NCI-H446 (cell line): ENCODE measurements at places on chromosomes 6 and 20.

DNA sequence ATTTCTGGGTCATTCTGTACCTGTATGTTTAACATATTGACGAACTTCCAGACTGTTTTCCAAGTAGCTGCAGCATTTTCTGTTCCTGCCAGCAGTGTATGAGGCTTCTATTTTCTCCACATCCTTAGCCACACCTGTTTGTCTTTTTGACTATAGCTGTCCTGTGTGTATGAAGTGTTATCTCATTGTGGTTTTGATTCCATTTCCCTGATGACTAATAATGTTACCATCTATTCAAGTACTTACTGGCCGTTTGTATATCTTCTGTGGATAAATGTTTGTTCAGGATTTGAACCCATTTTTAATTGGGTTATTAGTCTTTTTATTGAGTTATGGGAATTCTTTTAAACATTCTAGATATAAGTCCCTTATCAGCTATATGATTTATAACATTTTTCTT is 95.2 kb downstream of the JAG1 start:
- DNase-seq, result no peak

- no peak for DNase-seq
These were observed 59.9 kb upstream of the TINAG start for GRCh38 chr6:54248319-54248718.

DNA sequence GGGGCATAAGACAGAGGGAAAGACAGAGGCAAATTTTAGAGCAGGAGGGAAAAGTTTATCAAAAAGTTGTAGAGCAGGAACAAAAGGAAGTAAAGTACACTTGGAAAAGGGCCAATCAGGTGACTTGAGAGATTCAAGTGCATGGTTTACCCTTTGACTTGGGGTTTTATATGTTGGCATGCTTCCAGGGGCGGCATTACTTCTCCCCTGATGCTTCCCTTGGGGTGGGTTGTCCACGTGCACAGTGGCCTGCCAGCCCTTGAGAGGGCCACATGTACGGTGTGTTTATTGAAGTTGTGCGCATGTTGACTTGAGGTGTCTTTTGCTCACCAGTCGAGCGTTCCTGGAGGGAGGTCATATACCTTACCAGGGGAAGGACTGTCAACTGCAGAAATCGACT is 259.5 kb upstream of the JARID2 start:
- DNase-seq, result no peak

DNA sequence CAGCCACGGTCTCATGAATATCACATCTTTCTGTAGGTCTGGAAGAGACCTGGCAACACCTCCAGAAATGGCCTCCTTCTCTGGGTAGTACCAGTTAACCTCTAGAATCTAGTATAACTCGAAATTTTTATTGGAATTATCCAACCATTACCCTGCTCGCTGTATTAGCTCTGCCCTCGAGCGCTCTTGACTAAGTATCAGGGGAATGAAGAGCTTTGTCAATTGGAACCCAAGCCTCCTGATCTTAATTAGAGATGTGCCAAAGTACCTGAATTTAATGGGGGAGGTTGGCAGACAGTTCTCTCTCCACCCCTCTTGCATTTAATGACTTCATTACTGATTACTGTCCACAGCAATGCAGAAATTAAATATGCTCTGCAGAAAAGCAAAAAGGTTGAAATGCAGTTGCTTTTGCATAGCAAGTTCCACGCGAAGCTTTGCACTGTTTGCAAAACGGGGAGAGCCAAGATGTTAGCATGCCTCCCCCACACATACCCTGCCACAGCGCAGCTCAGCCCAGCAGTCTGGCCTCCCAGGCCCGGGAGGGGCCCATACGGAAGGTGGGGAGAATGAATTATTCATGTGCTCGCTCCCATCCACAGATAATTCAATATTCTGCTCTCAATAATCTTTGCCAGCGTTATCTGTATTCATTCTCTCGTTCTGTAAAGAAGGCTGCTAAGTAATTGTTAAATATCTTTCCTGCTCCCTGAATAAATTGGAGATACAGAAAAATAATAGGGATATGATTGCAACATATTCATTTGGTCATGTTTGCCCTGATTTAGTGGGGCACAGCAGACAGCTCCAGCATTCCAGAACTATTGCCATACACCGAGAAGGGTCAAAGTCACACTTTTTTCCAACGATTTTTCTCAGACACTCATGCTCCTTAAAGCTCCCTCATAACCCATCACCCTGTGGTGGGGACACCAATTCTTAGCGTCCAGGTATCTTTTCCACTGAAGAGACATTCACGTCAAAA is 305.8 kb downstream of the CDH26 start:
- DNase-seq, result no peak

DNA sequence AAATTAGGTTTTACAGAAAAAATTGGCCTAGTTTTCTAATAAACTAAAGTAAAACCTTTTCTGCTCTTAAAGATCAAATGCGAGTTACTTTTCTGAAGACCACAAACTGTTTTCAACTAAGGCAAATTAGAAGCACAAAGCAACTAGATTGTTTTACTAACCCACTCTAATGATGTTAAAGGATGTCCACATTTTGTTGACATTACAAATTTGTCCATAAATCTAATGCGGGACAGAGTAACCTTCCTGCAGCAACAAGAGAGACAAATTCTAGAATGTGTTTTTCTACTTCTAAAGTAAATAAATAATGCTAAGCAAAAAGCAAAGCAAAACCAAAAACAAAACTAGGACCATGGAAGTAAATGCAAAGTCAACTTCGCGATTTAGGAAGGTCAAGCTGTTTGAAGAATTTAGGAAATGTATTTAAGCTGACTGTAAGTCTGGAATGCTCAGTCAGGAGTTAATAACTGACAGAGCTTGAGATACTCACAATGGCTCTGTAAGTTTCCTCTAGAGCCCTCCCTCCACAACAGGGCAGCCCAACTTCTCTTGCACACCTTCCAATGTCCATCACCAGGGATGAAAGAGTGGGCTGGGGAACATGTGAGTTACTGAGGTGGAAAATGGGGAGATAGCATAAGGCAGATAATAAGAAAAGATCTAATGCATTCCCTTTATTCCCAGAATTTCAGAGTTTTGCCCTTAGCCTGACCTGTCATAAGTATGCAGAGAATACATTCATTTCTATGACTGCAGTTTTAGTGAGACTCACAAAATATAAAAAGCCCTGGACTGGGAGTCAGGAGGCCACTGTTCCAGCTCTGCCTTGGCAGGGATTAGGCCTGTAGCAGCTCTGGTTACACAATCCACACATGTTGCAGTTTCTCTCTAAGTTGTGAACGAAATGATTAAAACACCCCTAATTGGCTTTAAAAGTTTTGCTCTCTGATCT is 158.8 kb downstream of the FOXA2 start:
- DNase-seq, result no peak

DNA sequence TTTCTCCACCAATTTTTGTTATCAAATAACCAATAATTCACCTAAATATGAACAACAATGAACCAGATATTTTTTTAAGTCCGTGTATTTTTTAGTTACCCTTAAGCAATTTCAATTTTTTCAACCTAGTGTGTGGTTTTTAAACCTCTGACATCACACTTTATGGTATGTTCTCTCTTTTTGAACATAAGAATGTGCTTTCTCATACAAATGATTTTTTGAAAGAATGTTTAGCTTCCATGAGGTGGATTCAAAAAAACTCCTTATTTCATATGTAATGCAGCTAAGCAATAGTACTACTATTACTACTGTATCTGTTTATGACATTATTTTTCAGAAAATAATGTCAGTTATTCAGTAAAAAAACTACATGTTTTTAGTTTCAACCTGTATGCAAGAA is 19.4 kb upstream of the MEI4 start:
- no peak for DNase-seq

DNA sequence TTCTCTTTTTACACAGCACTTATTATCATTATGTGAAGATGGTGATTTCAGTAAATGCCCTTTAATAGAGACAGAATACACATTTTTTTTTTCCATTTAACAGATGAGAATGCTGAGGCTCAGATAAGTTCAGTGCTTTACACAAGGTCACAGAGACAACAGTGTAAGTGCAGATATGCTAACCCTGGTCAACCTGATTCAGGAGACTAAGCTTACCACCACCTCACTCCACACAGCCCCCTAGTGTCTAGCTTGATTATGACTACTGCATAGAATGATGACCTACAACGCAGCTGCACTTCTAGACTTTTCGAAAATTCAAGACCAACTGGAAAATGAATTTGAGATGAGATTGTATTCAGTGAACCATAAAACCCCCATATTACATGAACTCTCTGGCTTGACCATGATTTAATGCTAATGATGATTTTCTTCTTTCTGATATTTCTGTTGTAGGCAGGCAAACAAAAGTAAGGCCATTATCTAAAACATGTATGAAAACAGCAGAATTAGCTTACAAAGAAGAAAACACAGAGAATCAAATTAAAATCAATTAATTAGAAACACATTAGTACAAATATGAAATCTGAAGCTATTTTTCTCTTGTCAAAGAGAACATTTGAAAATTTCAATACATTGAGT is 212.1 kb upstream of the PHACTR1 start:
- no peak for DNase-seq

DNA sequence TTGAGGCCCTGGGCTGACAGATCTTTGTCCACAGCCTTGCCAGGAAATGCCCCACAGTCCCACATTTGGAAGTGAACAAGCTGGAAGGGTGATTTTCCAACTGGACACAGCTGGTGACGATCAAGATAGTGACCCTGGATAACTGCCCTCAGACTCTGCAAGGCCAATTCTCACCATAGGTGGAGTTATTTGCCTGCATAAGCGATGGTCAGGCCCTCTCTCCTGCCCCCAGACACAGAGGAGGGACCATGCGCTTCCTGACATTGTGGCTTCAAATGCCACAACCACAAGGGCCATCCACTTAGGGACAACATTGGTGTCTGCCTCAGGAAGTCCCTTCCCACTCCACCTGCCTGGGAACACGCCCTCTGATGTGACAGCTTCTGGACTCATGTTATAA is 96.0 kb downstream of the JPH2 start:
- no peak for DNase-seq

- no peak for DNase-seq
These were observed 42.8 kb downstream of the RREB1 start for GRCh38 chr6:7150381-7151064.

- DNase-seq, result no peak
These were observed 56.4 kb upstream of the DUSP22 start for GRCh38 chr6:235763-236360.

DNA sequence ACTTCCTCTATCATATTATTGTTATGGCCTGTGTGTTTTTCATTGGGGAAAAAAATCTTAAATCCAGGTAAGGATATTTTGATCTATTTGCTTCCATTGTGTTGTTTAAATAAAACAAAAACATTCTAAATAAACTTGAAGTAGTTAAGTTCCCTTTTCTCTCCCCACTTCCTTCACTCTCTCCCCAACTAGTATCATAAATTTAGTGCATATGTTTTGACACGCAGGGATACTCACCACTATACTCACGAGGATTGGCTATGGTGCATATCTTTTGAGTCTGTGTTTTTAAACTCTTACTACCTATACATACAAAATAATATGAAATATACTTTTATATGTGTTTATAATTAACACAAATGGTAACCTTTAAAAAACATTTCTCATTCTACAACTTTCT is 5.2 kb downstream of the TTLL9 start:
- DNase-seq, result no peak

- DNase-seq, result no peak
These were observed 326.5 kb downstream of the RNGTT start for GRCh38 chr6:88636871-88637270.

DNA sequence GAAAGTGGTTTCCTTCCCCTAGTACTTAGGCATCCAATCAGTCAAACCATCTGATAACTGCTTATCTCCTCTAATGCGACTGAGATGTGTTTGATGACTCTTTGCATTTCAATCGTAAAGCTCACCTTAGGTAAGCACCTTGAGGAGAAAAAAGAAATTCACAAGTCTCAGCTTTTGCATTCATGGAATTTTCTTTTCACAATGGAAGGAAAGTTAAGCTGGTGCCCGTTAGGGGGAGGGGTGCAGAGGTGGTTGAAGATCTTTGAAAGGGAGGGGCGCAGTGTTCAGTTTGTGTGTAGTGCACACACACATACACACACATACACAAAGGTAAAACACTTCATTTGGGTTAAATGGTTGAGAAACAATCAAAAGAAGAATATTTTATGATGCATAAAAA is 87.1 kb upstream of the SALL4 start:
- DNase-seq, result no peak

- no peak for DNase-seq
These were observed 42.9 kb downstream of the HDGFL1 start for GRCh38 chr6:22612236-22612635.
